ENCODE measurements at places on chromosomes 7 and 10. TPM values are rescaled to one million over a fixed set of nuclear protein-coding genes. Genes with fewer than 3 reads are reported as not detected.

ZNF239 gene
- total RNA-seq, result 2.4 TPM

GSDME gene
- 51.2 TPM for total RNA-seq

PDK4 gene
- total RNA-seq, result 22.2 TPM

OR9A2 gene
- not detected for total RNA-seq

PKD2L1 gene
- total RNA-seq, result 0.07 TPM

LMOD2 gene
- not detected for total RNA-seq

ELN gene
- total RNA-seq, result not detected

VPS37D gene
- total RNA-seq, result 4.0 TPM

PTN gene
- total RNA-seq, result not detected

POLD2 gene
- 166 TPM for total RNA-seq

All from A549 treated with Mapracorat at 1 μM for 4 hours (cell line).